ENCODE measurements at places on chromosomes 6 and 20. TPM values are rescaled to one million over a fixed set of nuclear protein-coding genes. Genes with fewer than 3 reads are reported as not detected.

The BPIFB2 gene
- not detected for total RNA-seq

The LY6G6D gene
- total RNA-seq: not detected

DNA sequence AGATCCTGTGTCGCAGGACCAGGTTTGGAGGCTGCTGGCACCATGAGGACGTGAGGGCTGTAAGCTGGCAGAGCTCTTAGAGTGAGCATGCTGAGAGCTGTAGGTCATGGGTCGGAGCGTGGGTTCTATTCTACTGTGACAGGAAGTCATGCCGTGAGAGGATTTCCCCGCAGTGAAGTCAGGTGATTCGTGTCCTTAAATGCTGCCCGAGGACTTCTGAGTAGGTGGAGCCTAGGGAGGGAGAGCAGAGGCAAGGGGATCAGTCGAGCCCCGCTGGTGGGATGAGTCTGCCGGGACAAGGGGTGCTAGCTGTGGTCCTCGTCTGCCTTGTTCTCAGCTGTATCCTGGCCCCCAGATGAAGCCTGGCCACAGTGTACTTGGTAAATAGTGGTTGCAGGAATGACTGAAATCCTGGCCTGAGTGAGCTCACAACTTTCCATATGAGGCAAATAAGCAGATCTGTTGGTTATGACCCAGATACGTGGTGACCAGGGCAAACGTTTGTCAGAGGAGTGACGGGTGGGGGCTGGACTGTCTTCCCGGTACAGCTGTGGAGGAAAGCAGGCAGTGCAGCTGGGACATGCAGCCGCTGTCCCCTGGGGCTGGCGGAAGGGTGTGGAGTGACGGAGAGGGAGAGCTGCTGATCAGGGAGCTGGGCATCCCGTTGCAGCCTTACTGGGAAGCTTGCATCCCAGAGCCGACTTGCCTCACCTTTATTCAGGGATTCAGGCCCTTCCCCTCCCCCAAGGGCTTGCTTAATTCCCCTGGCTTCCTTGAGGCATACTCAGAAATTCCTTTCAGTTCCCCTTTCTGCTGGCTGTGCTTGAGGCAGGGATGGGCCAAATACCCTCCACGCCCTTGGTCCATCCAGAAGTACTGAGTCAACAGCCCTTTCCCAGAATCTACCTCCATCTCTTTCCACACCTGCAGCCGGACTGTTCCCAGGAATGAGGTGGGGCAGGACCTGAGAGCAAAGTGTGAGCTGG, 250.9 kb upstream of the RREB1 start:
- peaks cover 38% of the 10 kb centered on the region for H3K4me1 ChIP-seq
- H3K27ac ChIP-seq: peak overlapping the region; percentile 47
- DNase-seq: peak; percentile 83

The VGLL2 gene
- 0.20 TPM for total RNA-seq

DNA sequence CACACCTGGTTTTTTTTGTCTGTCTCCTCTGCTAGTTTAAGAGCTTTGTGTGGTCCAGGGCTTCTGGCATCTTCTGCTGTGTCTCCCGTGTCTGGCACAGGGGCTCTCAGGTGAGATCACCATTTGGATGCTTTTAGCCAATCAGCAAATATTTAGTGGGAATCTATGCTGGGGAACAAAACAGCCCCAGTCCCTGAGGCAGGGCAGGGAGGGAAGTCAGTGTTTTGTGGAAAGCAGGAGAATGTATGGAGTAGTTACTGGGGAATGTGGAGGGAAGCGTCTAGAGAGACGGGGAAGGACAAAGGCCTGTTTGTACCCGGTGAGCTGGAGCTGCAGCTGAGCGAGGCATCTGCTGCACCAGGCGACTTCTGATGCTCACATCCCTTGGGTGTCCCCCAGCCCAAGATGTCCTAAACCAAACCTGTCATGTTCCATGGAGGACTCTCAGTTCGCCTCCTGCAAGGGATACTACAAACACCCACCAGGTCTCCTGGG, 49.3 kb upstream of the NNAT start:
- no peaks in the 10 kb centered on the region for H3K27me3 ChIP-seq
- H3K4me1 ChIP-seq: no peaks in the 10 kb centered on the region
- no peak overlapping the region for H3K27ac ChIP-seq
- H3K4me3 ChIP-seq: no peak overlapping the region

DNA sequence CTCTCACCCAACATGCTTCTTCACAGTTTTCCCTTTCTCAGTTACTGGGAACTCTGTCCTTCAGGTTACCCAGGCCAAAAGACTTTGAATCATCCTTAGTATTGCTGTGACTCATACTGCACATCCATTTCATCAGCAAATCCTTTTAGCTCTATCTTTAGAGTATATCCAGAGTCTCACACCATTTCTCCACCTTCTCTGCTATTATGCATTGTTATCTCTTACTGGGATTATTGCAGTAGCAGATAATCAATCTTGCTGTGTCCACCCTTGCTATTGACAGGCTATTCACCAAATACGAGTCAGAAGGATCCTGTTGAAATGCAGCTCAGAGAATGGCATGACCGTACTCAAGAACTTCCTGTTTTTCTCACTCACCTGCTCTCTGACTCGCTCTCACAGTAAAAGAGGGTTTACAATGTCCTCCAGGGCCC, 57.3 kb downstream of the BCKDHB start:
- no peaks in the 10 kb centered on the region for H3K36me3 ChIP-seq
- no peaks in the 10 kb centered on the region for H3K4me1 ChIP-seq
- no peak overlapping the region for H3K27ac ChIP-seq
- H3K27me3 ChIP-seq: no peaks in the 10 kb centered on the region
- no peak overlapping the region for H3K4me3 ChIP-seq

DNA sequence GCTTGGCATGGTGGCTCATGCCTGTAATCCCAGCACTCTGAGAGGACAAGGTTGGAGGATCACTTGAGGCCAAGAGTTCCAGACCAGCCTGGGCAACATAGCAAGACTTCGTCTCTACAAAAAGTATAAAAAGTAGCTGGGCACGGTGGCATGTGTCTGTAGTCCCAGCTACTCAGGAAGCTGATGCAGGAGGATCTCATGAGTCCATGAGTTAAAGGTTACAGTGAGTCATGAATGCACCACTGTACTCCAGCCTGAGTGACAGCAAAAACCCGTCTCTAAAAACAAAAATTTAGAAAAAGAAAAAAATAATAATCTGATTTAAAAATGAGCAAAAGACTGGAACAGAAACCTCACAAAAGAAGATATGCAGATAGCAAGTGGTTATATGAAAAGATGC, 279.7 kb downstream of the RNGTT start:
- H3K4me3 ChIP-seq: no peak overlapping the region
- no peak overlapping the region for H3K27ac ChIP-seq
- no peaks in the 10 kb centered on the region for H3K36me3 ChIP-seq

GRCh38 chr6:22363714-22364239, 66.9 kb upstream of the PRL start:
- peak; percentile 26 for DNase-seq
- H3K27me3 ChIP-seq: no peaks in the 10 kb centered on the region
- H3K36me3 ChIP-seq: no peaks in the 10 kb centered on the region
- no peak overlapping the region for H3K4me3 ChIP-seq
- no peak overlapping the region for H3K27ac ChIP-seq

GRCh38 chr20:25245461-25245860, 2.4 kb upstream of the PYGB start:
- H3K27ac ChIP-seq: no peak overlapping the region
- H3K4me3 ChIP-seq: no peak overlapping the region
- H3K36me3 ChIP-seq: no peaks in the 10 kb centered on the region
- H3K4me1 ChIP-seq: peaks cover 26% of the 10 kb centered on the region

The RGS17 gene
- 0.53 TPM for total RNA-seq

DNA sequence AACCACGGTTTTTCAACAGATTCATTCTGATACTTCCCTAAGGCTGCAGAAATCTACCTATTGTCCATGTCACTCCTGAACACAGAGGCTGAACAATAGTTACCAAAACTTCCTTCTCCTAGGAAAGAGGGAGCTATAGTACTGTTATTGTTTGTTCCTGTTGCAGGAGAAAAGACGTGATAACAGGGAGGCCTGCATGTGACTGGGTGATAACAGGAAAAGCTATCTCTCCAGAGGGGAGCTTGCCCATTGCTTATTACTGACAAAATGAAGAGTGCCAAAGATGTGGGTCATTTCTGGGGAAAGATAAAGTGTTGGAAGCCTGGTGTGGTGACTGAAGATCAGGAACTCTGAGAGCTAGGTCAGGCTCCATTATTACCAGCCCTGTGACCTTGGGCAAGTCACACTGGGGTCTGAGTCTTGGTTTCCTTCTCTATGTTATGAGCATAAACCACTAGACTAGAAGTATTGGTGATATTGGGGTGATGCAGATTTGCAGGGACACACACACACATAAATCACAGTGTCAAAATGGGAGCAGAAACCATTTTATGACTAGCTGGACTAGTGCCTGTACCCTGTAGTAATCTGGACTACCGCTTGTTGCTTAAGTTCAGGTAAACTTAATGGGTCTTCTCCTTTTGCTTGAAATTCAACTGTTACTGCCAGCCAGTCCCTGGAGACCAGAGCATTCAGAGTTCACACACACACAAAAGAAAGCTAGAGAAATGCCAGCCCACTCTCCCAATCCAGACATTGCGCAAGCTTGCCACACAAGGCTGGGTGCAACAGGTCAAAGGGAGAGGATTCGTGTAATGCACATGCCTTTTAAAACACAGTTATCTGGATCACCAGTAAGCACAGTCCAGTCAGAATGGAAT, 136.0 kb upstream of the CNR1 start:
- DNase-seq: no peak
- no peaks in the 10 kb centered on the region for H3K27me3 ChIP-seq
- no peak overlapping the region for H3K27ac ChIP-seq
- no peak overlapping the region for H3K4me3 ChIP-seq

DNA sequence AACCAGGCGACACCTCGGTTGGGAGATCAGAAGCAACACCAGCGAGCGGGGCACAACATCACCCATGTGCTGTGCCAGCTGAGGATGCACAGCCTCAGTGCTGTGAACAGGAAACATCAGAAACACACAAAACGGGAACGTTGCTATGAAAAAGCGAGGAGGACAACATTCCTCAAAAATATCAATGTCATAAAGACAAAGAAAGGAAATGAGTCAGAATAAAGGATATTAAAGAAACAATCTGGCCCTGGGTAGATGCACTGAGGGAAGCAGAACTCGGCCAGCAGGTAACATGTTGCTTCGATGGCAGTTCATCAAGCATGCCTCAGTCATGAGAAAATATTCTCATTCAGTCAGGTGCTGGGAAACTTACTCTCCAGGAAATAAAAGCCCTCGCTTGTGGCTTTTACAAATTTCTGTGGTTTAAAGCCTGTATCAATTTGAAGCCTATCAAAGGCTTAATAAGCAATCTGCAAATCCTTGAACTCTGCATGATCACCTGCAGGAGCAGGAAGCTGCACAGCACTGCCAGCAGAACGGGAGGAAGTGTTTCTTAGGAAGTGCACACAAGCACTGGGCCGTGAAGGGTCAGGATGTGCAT, 77.5 kb downstream of the GINS1 start:
- H3K4me1 ChIP-seq: peaks cover 4% of the 10 kb centered on the region
- H3K36me3 ChIP-seq: no peaks in the 10 kb centered on the region
- H3K27me3 ChIP-seq: no peaks in the 10 kb centered on the region
- H3K4me3 ChIP-seq: no peak overlapping the region

DNA sequence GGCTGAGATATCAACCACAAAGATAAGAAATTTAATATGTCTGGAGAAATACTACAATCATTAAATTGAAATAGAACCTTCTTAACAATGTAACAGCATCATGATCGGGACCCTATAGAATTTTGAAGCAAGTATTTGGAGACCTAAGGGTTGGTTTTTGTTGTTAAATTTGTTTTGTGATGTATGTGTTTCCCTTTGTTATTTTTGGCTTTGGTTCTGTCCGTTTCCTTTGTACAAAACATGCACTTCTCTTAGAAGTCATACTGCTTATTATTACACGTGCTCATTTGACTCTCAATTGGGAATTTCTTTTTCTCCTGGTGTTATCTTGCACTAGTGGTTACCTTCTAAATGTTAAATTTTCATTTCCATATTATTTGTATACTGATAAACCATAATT, 4.0 kb upstream of the PLN start:
- H3K27me3 ChIP-seq: no peaks in the 10 kb centered on the region
- H3K27ac ChIP-seq: peak overlapping the region; percentile 11
- no peak overlapping the region for H3K4me3 ChIP-seq
- DNase-seq: no peak

DNA sequence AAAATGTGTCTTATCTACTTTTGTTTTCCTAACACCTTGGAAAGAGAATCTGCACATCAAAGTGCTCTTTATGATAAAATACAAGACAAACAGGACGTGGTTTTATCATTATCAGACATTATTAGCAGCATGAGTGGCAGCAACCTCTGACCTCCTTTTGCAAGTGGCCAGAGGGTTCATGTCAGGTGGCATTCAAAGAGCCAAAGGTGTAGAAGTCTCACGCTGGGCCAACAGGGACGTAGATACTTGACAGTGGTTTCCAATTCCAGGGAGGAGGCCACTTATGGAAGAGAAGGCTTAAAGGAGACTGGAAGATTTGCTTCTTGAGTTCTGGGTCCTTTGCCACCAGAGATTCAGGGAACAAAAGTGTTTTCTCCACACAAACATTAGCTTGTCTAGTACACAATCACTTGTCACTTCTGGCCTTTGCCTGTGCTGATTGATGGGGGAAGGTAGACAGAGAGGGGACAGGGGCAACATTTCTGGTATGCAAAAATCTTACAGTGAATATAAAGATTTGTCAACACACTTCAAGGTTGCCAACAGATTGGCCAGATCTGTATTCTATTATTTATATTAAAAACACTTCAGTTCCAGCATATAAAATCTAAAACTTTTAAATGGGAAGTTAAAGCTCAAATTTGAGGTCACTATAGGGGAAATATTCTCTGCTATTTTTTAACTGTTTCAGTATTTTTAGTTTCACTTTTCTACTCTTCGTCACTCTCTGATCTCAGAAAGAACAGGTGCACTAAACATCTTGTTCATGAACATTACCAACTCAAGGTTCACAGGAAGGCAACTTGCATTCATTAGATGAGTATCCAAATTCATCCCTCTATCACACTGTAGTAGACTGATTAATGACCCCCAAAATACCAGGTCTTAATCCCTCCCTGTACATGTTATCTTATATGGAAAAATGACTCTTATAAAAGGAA, 52.1 kb upstream of the FBXO30 start:
- H3K27ac ChIP-seq: no peak overlapping the region
- no peaks in the 10 kb centered on the region for H3K36me3 ChIP-seq
- DNase-seq: no peak
- no peak overlapping the region for H3K4me3 ChIP-seq
- H3K27me3 ChIP-seq: no peaks in the 10 kb centered on the region
- H3K4me1 ChIP-seq: no peaks in the 10 kb centered on the region

Measured in heart left ventricle (tissue), 16 donors.